EH (cell line): ENCODE measurements at places on chromosomes 5 and 9.

- no peak for DNase-seq
Measured at GRCh38 chr9:134059661-134060395, 8.0 kb downstream of the BRD3 start.

DNA sequence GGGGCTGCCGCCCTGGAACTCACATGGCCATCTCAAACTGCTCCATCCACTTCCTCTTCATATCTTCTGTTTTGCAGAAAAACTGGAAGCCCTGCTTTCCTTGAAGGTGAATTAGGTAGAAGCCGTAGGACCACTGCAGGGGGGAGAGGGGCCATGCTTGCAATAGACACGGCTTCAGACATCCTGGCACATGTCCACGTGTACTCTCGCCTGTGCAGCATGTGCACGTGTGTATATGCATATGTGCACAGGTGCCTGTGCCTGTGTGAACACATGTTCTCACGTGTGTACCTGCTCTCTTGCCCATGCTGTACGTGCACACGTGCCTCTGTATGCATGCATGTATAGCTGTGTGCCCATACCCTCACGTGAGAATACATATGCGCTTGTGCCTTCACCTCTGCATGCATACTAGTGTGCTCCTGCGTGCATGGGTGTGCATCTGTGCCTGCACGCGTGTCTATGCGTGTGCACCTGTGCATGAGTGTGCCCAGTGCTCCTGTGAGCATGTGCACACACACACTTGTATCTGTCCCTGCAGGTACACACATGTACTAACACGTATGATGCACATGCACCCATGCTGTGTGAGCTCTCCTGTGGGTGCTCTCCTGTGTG is 47.7 kb upstream of the SARDH start:
- no peak for DNase-seq

GRCh38 chr9:88966894-88967676 is 24.2 kb upstream of the S1PR3 start:
- no peak for DNase-seq

DNA sequence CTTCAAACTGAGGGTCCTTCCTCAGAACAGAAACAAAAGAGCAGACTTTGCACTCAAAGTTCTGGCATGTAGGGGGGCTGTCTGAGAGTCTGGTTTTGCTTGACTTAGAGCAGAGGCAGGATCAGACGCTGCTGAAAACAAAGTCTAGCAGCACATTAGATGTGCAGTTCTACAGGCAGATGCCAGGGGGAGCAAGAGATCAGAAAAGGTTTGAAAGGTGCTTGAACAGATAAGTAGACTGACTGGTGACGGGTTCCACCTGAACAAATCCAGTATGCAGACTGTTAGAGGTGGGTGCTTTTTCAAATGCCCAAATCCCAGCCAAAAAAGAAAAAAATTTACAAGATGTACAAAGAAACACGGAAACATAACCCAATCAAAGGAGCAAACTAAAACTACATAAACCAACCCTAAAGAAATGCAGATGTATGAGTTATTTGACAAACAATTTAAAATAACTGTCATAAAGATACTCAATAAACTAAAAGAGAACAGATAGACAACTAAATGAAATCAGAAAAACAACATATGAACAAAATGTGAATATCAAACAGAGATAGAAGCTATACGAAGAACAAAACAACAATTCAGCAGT is 194.7 kb upstream of the FREM1 start:
- peak; percentile 39 for DNase-seq

DNA sequence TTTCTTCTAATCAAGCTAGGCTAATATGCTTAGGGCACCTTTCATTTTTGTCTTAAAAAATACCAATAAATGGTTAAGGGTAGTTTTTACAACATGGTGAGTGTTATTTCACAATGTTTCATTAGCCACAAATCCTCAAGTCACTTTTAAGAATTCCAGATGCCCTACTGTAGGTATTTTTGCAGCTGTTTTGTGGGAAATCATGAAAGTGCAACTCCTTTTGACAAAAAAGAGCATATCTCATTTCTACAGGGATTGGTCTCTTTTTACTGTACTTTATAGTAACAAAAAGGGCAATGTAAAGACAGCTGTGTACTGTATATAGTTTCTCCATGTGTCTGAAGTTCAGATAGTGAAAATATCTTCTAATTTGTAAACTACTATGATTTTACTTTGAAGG is 28.3 kb upstream of the GAS1 start:
- peak; percentile 17 for DNase-seq

DNA sequence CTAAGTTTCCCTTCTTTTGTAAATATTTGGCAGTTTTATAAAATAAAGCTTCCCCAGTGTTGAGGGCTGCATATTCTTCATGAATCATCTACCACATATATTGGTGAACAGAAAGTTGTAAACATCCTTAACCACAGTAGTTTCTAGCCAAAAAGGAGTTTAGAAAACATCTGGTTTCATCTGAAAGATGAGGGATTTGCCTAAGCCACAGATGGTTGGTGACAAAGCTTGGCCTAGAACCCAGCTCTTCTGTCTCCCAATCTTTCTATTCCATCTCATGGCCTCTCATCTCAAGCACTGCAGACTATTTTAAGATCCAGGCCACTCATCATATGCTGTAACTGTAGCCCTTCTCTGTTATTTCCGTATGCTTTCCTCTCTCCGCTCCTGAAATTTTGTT is 232.3 kb upstream of the TRPM3 start:
- DNase-seq: peak; percentile 88

- DNase-seq: no peak
Measured at GRCh38 chr9:28166179-28166578, 592.9 kb upstream of the C9orf72 start.

GRCh38 chr9:74846766-74847165 is 41.0 kb downstream of the TRPM6 start:
- peak; percentile 1 for DNase-seq

DNA sequence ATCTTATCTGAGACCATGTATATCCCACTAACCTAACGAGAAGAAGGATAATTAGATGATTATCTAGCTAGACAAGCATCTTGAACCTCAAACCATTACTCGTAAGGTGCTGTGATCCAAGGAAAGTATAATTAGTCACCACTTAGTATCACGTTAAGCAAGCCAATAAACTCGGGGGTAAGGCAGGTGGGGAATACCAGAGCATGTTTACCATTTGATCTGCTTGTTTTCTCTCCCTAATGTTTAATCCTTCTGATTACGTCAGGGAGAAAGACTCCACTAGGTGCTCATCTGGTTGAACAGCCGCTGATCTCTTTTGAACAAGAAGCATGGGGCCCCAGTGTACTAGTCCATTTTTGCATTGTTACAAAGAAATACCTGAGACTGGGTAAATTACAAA is 69.9 kb upstream of the SLC1A1 start:
- no peak for DNase-seq

DNA sequence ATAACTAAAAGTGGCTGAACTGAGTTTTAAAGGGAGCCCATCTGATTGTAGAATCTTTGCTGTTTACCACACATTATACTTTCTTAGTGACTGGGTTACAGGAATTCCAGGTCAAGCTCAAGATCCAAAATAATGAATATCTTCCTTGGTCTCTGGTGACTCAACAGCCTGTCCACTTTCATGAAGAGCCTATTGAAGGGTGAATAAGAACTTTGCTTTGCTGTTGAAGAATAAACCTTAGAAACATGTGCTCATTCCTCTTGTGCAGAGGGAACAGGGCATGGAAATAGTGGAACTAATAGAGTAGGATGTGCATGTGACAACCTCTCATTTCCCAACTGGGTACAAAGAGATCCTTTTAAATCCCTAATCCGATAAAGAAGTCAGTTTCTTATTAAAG is 21.4 kb downstream of the ALDH1A1 start:
- DNase-seq: peak; percentile 50

- DNase-seq: no peak
Measured at GRCh38 chr5:158874343-158874742, 225.4 kb downstream of the EBF1 start.

- peak; percentile 19 for DNase-seq
Measured at GRCh38 chr9:98862936-98863335, 55.5 kb downstream of the GALNT12 start.

DNA sequence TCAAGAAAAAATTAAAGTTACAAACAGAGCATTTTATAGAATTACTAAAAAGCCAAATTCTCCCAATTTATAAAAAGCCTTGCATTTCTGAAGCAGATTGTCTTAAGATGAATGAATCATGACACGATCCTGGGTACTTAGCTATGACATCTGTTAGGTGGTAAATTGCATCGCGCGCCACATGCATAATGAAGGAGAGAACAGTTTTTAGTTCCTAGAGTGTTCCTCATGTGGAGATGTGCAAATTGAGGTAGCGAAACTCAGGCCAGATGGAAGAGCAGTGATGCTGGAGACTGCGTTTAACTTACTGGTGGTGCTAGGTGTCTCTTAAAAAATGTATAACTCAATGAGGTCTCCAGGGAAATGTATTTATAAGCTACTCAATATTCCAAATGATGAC is 516.1 kb downstream of the EFNA5 start:
- DNase-seq: no peak

GRCh38 chr9:114574438-114574837 is 13.1 kb upstream of the ATP6V1G1 start:
- no peak for DNase-seq

DNA sequence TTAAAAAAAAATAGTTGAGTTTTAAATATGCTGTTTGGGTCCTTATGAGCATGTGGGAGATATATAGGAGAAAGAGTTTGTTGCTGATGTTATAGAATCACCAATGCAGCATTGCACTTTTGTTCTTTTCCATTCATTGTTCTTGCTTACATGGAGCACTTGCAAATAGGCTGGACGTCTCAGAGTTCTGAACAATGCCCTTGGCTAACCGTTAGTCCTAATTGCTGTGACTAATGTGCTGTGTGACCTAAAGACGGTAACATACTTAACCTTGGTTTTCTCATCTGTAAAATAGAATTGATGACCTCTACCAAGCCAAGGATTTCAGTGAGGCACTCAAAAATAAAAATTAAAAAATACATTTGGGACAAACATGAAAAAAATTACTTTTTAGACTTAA is 29.8 kb downstream of the PIK3R1 start:
- DNase-seq: peak; percentile 73

- DNase-seq: no peak
Measured at GRCh38 chr9:133971981-133972941, 19.9 kb downstream of the VAV2 start.

DNA sequence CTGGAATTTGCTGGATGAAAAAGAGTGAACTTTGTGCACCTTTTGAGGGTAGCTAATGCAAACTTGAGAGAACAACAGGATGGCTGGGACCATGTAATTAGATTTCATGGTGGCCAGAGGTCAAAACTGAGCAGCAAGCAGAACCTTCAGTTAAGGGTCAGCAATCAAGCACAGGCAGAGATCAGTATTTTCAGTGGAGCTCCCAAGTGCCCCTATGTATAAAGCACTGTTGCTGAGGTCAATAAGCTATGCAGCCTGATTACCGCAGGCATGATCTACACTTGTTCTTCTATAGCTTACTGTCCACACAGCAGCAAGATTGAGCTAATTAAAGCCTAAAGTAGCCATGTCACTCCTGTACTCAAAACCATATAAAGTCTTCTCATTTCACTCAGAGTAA is 62.1 kb upstream of the TMC1 start:
- no peak for DNase-seq

- no peak for DNase-seq
Measured at GRCh38 chr5:132822650-132823480, 7.6 kb downstream of the SHROOM1 start.

GRCh38 chr9:28735738-28736342 is 1162.6 kb upstream of the C9orf72 start:
- no peak for DNase-seq

DNA sequence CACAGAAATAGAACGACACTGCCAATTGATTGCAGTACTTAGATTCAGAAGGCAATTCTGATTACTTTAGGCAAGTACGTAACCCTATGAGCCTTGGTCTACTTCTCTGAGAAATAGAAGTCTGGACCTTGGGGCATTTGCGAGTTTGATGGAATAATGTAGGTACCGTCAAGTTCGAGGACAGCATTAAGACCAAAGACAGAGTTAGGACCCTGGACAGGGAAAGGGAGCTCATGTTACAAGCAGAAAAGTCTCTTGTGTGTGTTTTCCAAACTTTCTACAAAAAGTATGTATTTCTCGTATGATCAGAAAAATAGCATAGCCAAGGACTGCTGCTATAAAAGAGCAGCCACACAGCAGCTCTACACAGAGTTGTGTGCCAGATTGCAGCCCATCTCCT is 20.1 kb downstream of the CCDC180 start:
- DNase-seq: no peak

GRCh38 chr5:14460844-14461398 is 120.7 kb upstream of the OTULINL start:
- no peak for DNase-seq

- peak; percentile 66 for DNase-seq
Measured at GRCh38 chr9:2087500-2088313, 72.6 kb downstream of the SMARCA2 start.
